ENCODE measurements at places on chromosomes 2 and 18.

DNA sequence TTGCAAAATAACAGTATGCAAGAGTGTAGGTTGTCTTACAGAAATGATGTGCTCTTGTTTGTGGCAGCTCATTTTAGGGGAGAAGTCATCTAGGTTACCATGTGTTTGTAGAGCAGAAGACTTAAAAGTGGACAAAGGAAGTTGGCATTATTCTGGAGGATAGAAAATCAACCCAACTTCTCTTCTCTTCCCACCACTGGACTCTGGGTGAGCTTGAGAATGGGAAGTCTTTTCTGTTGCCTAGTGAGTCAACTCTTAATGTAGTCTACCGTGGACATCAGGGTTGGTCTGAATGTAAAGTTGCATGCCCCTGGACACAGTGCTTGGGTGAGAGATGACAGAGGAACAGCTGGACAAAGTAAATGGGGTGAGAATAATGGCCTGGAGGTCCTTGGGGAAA, 98.3 kb downstream of the FMNL2 start:
- no peak for DNase-seq

GRCh38 chr2:136151021-136151971, 33.3 kb upstream of the CXCR4 start:
- DNase-seq: no peak

DNA sequence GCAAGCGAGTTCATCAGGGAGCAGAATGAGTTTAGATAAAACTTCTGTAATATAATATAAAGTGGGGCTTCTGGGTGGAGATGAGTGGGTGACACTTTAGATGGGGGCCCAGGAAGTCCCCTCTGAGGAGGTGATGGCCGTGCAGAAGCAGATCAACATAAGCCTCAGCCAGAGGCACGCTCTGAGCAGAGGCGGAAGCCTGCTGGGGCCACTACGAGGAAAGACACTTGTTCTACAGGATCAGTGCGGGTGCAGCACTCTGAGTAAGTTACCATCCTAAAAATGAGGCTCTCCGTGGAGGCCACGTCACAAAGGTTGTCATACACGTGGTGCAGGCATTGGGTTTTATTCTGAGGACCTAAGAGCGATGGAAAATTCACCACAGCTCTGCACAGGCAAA, 22.3 kb downstream of the TMEM18 start:
- no peak for DNase-seq

DNA sequence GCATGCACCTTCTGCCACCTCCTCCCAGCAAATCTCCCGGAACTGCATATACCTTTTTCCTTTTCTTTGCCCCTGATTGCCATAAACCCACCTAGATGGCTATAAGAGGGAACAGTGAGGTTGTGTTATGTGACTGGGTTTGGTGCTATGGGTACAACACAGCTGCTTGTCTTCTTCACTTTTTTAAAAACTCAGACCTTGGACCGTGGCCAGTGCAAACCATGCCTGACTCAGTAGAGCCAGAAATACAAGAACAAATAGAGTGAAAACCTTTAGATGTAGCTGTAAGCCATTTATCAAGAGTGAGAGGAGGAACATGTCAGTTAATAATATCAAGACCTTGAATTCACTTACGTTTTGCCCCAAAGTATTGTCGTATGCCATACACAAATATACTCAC, 267.4 kb upstream of the CHAC2 start:
- DNase-seq: no peak

DNA sequence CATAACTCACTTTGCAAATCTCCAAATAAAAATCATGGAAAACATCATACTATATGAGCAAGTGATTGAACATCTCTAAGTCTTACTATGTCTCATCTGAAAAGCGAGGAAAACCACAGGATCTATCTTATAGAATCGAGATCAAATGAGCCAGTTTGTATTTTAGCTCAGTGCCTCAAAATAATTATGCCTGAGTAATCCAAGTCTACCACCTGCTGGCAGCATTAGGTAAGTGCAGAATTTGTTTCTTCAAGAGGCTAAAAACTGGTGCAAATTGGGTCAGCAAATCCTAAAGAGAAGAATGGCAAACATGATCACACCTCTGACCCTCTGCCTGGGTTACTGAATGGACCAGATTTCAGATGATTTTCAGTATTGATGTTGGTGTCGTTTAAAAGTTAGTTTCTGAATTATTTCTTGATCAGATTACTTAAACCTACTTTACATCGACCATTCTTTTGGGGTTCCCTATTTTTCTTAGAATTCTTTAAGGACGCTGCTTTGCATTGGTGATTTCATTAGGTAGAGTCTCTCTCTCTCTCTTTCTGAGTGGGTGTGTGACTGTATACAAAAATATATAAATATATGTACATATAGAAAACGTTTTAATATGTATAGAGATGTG, 12.7 kb upstream of the FHOD3 start:
- peak; percentile 62 for DNase-seq

- DNase-seq: no peak
Measured at GRCh38 chr18:68874361-68874760, 76.5 kb downstream of the CCDC102B start.

DNA sequence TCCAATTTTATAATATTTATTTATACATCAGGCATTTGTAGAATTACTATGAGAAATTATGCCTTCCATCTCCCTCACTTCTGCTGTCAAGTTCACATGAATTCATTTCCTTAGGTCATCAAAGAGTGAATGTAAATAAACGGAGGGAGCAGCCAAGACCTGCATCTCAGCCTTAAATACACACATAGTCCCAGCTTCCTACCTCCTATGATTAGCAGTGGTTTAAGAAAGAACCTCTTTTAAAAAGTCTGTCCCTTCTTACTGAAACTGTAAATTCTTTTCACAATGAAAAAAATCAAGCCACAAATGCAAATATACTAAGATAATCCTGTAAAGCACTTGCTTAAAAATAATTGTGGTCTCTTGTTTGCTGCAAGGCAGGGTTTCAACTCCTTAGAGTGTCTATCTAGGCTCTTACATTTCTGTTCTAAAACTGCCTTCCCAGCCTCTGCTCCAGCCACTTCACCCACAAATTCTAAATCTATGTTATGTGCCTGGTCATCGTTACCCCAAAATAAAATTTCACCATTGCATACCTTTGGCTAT, 532.7 kb upstream of the FSHR start:
- no peak for DNase-seq

DNA sequence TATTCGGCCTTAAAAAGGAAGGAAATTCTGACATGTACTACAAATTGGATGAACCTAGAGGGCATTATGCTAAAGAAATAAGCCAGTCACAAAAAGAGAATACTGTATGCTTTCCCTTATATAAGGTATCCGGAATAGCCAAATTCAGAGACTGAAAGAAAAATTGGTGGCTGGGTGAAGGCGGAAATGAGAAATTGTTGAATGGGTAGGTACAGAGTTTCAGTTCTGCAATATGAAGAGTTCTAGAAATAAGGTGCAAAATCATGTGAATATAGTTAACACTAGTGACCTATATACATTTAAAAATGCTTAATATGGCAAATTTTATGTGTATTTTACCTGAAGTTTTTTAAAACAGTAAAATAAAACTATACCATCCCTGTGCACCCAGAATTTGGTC, 43.1 kb downstream of the RMP24 start:
- DNase-seq: no peak

GRCh38 chr2:140178234-140178633, 1398.0 kb upstream of the NXPH2 start:
- no peak for DNase-seq

DNA sequence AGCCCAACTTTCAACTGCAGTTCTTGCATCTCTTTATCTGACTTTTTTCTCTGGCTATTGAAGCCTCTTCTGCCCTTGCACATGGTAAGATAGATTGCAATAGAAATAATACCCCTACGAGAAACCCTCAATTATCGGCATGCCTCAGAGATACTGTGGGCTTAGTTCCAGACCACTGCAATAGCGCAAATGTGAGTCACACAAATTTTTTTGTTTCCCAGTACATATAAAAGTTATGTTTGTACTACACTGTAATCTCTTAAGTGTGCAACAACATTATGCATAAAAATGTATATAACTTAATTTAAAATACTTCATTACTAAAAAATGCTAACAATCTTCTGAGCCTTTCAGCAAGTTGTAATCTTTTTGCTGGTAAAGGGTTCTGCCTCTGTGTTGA, 124.7 kb downstream of the PDE1A start:
- no peak for DNase-seq

GRCh38 chr18:63306819-63307550, 12.6 kb downstream of the BCL2 start:
- no peak for DNase-seq

DNA sequence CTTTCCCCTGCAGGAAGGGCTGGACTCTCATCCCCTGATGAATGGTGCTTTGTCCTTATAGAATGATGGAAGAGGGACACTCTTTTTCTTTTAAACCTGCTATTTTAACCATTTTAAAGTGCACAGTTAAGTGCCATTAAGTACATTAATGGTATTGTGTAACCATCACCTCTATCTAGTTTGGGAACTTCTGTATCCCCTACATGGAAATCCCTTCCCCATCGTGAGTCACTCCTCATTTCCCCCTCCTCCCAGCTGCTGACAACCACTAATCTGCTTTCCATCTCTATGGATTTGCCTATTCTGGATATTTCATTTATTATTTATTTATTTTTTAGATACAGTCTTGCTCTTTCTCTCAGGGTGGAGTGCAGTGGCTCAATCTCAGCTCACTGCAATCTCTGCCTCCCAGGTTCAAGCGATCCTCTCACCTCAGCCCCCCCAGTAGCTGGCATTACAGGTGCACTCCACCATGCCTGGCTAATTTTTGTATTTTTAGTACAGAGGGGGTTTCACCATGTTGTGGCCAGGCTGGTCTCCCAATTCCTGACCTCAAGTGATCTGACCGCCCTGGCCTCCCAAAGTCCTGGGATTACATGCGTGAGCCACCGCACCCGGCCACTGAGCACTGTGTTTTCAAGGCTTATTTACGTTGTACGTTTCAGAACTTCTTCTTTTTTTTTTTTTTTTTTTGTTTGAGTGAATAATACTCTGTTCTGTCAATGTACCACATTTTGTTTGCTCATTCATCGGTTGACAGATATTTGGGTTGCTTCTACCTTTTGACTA, 15.8 kb downstream of the DGKD start:
- DNase-seq: no peak

DNA sequence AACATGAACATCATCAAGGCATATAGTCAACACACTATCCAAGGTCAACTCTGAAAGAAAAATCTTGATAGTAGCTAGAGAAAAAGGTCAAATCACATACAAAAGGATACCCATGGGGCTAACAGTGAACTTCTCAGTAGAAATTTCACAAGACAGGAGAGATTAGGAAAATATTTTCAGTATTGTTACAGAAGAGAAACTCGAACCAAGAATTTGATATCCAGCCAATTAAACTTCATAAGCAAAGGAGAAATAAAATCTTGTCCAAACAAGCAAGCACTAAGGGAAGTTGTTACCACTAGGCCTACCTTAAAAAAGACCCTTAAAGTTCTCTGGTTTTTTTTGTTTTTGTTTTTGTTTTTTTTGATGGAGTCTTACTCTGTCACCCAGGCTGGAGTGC, 242.5 kb downstream of the EXOC6B start:
- DNase-seq: no peak

DNA sequence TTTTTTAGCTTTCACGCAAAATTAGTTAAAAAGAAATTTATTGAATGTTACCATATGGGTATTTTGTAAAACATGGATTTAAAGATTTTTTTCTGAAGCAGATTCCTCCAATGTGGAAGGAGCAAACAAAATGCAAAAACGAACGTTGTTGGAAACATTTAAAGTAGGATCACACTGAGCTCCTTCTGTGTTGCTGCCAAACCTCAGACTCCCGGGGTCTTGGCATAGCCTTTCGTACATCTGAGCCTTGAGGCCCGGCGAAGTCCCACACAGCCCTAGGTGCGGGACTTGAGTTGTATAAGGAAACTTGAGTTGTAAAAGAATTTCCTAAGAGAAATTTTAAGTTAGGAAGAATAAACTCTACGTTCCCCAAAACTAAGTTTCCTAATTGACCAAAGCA, 52.0 kb upstream of the CD226 start:
- no peak for DNase-seq

DNA sequence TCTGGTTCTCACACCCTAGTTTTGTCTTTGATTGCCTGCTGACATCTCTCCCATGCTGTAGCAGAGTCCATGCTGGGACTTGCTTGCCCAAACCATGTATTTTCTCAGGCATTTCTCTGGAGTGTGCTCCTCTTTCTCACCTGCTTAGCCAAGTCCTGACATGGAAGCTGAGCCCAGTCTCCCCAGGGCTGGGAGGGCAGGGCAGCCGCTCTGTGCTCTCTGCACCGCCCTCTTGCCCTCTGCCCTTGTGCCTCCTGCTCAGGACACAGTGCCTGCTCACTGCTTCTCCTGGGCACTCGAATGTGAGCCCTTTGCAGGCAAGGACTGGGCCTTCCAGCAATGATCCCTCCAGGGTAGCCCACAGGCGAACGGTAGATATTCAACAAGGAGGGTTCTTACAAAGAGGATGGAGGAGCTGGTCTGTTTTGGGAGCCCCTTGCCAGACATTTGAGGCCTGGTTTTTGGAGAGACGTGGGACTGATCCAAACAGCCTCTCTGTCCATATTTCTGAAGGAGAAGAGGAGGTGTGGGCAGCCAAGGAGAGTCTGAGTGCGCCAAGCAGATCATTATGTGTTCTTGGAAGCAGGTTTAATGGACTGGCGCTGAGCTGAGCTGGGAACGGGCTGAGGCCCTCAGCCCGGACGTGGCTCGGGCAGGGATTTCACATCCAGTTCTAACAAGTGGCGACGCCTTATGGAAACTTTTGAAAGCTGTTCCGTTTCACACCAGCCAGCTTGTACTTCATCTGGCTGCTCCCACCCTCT, 4.0 kb downstream of the SLC14A2 start:
- no peak for DNase-seq

DNA sequence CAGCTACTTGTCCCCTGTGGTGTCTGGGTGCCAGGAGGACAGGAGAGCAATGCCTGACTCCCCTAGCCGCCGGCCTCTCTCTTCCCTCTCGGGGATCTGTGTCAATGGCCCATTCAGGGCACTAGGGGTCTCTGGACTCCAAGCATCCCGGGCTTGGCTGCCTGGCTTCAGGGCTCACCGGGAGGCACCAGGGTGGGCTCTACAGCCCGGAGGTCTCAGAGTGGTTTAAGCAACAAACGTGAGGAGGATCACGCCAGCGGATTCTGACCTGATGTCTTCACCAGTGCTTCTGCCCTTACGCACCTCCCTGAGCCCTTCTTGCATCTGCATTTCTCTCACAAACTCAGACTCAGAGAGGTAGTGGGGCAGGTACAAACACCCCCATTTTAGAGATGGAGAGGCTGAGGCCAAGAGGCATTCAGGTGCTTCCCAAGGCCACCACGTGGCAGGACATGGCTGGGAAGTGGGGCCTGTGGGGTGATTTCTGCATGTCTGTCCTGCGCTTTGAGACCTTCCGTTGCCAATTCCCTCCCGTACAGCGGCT, 243.0 kb downstream of the CELF4 start:
- no peak for DNase-seq

DNA sequence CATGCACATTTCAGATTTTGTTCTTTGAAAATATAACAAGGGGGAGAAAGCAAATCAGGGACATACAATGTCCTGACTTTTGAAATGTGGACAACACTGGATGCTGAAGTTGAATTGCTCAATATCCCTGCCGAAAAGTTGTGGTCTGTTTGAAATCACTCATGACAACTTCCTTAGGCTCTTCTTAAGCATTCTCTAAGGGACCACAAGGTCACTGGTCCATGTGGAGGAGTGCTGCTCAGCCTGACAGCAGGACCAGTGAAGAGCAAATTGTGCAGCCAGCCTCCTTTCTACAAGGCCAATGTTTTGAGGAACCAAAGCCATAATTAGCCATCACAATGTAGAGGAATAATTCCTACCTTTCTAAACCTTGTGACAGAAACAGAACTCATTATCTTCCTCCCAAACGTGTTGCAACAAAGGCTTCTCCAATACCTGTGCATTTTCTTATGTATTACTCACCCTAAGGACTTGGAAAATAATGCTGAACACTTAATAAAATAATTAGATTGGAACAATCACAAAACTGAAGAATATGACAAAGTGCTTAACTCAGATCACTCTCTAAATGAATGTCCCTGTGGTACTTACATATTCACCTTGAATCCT, 1477.6 kb upstream of the NXPH2 start:
- DNase-seq: no peak
